ENCODE measurements at places on chromosomes 2 and 18.
A peak's percentile ranks its signal among the peaks of the same experiment; 100 is the strongest.

DNA sequence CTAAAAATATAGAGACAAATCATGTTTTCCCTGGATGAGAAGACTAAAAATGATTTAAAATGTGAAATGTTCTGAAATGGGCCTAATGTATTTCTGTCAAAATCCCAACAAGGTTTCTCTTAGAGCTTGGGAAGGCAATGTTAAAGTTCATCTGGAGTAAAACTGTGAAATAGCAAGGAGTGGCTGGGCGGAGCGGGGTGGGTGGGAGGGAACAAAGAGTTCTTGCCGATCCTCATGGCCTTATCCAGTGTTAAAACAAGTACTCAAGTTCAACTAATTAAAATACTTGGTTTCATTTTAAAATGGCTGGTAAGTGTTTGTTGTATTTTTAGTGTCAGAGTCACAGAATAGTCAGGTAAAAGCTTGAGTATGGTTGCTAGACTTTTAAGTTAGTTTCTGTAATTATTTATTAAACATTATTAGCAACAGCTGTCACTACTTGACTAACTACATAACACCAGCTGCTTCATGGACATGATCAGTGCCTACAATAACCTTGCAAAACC lies 87.3 kb downstream of the RTN4 start:
- no peak for DNase-seq

- no peak for DNase-seq
Measured at GRCh38 chr18:41655074-41655473, 300.0 kb upstream of the PIK3C3 start.

DNA sequence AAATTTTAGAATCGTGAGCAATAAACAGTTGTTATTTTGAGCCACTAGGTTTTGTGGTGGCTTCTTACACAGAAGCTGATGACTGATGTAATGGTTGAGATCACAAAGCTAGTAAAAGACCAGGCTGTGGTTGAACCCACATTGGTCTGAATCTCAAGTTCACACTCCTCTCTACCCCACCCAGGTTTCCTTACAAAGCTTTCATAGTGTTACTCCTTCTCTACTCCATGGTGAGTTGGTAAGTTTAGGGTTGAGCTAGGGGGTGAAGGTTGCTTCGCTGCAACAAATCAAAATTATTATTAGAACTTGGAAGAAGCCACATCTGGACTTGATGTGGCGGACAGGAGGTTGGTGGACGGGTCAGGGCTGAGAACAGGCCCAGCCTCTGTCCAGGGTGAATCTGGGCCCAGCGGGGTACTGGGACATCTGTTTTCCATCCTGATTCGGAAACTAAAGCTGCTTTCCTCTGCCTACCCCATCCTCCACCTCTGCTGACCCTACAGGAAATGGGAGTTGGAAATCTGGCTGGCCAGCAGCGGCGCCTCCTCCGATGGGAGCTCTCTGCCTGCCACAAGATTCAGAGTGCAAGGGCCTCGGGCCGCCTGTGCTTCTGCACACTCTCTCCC lies 86.3 kb downstream of the ZFP36L2 start:
- DNase-seq = no peak

DNA sequence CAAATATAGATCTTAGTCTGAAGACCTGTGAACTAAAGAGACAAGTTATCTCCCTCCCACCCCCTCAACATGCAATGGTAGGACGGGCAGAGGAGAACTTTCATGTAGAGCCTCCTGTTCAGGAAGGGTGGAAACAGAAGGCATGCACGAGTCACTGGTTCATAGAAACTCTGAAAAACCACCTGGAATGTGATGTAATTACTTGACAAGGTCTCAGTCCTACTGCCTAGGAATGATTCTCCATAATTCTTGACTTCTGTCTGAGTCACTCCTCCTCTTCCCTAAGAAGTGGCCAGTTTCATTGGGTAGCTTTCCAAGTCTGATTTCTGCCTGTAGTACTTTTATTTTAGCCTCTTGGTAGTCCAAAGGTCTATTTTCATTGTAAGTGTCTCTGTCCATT lies 277.3 kb downstream of the PTPRM start:
- no peak for DNase-seq

GRCh38 chr2:55718165-55719008 lies 24.7 kb upstream of the PNPT1 start:
- DNase-seq = no peak

- no peak for DNase-seq
Measured at GRCh38 chr2:75356865-75357264, 157.5 kb upstream of the TACR1 start.

- peak; percentile 85 for DNase-seq
Measured at GRCh38 chr2:28356095-28356911, 36.4 kb upstream of the FOSL2 start.

DNA sequence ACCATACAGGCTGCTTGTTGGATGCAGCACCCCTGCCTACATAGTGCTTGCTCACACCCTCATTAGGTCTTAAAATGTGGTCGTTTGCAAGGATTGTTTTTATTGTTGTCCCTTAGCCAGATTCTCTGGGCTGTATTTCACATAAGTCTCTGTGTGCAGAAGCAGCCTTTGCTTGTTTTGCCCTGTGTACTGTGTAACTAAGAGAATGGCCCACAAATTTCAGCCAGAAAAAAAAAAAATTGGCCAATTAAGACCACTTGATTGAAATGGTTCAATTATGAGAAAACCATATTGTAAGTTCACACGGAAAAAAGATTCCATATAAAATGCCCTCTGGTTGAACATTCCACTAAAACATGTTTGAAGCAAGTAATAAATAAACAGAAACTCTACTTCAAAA lies 377.1 kb upstream of the SOX11 start:
- DNase-seq = no peak

DNA sequence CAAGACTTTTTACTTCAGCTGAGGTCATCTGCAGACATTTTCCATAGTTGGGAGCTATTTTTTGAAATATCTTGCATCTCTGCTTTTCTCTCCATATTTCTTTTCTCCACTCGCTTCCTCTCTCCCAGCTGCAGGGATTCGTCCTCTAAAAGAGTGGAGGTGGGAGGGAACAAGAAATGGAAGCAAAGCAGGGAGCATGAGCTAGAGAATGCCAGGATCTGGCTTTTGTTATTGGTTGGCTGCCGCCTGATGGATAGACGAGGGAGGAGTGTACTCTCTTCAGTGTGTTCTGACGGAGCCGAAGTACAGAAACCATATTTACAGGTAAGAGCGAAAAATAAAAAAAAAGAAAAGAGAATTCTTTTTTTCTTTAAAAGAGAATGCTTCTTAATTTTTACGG lies at the start of gene CSRNP3:
TSS of gene CSRNP3 (plus strand) at position 282 of the 400 bp plus-strand sequence. CDS start 125,368 bp downstream, outside the sequence.
- peak; percentile 92 for DNase-seq

DNA sequence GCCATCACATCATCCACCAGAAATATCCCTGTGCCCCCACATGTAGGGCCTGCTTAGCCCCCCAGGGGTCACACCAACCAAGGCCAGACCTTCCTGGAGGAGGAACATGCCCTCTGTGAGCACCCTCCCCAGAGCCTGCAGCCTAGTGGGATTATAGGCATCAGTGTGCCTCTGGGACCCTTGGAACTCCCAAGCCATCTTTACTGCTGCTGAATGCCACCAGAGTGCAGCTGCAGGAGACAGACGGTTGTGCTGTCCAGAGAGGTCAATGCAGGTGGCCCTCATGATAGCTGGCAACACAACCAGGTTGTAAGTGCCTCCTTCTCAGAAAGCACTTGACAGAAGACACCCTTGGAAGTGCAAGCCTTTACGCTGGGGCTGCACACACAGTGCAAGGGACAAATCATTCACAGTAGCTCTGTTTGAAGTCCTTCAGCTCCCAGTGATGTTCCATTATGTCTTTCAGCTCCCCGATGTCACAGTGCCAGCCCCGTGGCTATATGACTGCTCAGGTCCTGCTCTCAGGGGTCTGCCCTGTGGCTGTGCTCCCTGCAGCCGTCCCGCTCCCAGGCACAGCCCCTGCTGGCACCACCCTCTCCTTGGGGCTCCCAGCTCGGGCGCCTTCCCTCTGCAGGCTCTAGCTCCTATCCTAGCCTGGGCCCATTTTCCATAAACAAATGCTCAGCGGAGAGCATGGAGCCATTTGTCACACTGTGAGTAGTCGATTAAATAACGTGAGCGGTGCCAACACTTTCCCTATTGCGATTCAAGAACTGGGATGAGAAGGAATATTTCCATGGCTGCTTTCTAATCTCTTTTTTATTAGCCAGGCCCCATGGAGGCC lies 65.1 kb downstream of the EDAR start:
- peak; percentile 46 for DNase-seq

GRCh38 chr2:119491776-119492525 lies 32.3 kb downstream of the SCTR start:
- peak; percentile 92 for DNase-seq

GRCh38 chr2:188909036-188909435 lies 65.1 kb upstream of the COL3A1 start:
- DNase-seq = no peak

DNA sequence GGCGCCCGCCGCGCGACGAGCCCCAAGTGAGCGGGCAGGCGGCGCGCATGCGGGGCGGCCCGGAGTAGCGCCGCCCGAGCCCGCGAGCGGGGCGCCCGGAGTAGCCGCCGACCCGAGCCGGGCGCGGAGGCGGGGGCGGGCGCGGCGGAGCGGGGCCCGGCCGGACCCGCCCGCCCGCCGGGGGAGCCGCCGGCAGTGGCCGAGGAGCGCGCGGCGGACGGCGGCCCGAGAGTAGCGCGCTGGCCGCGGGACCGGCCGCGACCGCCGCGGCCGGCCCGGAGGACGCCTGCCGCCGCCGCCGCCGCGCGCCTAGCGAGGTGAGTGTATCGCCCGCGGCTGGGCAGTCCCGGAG lies at the start of gene GALNT1:
TSS of gene GALNT1 (plus strand) at position 195 of the 352 bp plus-strand sequence. CDS start 72,923 bp downstream, outside the sequence.
- DNase-seq = no peak

- DNase-seq = no peak
Measured at GRCh38 chr18:46163091-46163490, 58.9 kb downstream of the HAUS1 start.

GRCh38 chr2:105836840-105837692 lies 92.4 kb downstream of the NCK2 start:
- DNase-seq = no peak

DNA sequence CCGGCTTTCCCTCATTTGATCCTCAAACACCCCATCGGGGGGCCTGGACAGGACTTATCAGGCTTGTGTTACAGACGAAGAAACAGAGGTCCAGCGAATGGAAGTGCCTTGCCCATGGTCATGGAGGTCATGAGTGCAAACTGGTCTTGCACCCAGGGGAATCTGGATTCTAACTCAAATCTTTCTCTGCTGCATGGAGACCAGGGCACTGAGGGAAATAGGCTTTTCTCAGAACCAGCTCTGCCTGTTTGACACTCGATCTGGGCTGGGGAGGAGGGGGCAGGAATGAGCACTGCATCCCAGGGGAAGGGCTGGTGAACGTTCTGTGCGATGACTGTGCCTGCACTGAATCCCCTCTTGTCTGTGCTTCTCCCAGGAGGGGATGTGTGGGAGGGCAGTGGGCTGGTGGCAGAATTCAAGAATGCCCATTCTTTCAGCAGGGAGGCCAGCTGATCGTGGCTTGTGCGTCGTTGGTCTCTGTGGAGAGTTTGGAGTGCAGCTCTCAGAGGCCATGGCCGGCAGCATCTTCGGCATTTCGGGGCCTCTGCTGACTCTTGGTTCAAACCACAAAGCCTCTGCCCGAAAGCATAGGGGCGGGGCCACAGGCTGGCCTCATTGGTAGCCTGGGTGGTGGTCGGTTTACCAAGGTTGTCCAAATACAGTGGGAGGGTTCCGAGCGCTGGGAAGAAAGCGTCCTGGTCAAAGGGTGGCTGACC lies 171.6 kb downstream of the DDX1 start:
- no peak for DNase-seq

GRCh38 chr2:68196120-68196716 lies 38.5 kb downstream of the PNO1 start:
- DNase-seq = no peak

DNA sequence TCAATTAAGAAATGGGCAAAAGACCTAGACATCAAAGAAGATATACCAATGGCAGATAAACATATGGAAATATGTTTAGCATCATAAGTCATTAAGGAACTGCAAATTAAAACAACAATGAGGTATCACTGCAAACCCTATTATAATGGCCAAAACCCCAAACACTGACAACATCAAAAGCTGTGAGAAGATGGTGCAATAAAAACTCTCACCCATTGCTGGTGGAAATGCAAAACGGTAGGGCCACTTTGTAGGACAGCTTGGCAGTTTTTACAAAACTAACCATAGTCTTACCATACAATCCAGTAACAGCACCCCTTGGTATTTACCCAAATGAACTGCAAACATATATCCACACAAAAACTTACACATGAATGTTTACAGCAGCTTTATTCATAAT lies 213.1 kb downstream of the UBE2E3 start:
- DNase-seq = no peak

- DNase-seq = no peak
Measured at GRCh38 chr2:111071600-111072171, 49.0 kb upstream of the BCL2L11 start.

DNA sequence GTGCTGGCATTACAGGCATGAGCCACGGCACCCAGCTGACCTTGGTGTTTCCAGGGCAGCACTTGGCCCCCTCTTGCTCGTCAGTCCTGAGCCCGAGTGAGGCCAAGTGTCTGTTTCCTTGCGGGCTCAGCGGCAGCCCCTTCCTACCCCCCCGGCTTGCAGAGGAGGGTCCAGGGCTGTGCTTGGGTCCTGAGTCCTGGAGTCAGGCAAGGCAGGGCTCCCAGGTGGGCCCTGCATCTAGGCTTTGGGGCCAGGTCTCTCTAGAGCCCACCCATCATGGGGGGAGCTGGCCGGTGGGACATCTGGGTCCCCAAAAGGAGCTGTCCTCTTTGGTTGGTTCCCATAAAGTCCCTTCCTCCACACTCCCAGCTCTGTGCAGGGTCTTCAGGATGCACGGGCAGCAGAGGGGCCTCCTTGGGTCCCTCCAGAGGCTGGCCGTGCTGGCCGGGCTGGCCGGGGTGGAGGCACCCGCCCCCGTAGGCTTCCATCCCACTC lies 63.7 kb upstream of the HPCAL1 start:
- DNase-seq = no peak

Measured in islet precursor cell (in vitro differentiated cells).